Fibroblast of skin of left biceps (primary cell): ENCODE measurements at places on chromosomes 2 and 18.

DNA sequence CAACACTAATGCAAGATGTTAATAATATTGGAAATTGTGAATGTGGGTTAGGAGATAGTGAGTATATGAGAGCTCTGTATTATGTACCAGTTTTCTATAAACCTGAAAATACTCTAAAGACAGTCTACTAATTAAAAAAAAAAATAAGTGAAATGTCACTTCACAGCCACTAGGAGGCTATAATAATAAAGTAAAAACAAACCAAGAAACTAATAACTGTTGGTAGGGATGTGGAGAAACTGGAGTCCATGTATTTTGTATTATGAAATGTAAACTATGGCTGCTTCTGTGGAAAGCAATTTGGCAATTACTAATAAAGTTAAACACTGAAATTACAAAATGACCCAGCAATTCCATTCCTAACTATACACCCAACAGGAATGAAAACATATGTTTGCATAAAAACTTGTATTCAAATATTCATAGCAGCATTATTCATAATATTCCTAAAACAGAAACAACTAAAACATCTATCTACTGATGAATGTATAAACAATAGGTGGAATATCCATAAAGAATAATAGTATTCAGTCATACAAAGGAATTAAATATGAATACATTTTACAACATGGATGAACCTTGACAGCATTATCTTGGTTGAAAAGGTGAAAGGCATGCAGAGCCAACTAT lies 36.2 kb downstream of the CCDC178 start:
- no peak for DNase-seq

DNA sequence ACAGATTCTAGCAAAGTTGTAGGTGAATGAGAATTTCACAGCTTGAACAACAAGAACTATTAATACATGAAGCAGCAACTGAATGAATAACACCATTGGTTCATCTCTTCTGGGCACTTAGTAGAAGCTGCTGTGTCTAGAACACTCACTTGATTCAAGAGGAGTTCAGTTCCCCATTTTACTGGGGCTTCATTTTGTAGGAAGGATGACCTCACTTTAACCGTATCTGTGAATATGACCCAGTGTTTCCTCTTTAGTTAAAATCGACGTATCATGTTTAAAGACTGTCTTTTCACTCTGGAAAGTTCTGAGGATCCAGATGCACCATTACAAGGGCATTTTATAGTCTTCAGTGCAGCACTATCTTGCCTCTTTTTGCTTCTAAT lies 47.8 kb downstream of the LRRTM1 start:
- no peak for DNase-seq

DNA sequence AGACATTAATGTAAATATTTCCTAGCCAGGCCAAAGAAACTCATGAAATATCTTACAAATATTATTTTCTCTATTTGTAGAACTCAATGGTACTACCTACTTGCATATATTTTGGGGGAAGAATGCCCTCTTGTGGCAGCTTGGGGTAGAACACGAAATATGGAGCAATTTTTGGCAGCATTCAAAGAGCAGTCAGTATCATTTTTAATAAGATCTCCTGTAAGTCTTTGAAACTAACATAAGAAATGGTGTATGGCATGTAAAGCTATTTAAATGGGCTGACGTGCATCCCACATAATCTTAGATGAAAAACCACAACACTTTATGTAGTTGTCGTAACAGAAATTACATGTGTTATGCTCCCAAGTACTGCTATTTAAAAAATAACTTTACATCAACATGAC lies 62.3 kb upstream of the CCDC195 start:
- peak; percentile 28 for DNase-seq

DNA sequence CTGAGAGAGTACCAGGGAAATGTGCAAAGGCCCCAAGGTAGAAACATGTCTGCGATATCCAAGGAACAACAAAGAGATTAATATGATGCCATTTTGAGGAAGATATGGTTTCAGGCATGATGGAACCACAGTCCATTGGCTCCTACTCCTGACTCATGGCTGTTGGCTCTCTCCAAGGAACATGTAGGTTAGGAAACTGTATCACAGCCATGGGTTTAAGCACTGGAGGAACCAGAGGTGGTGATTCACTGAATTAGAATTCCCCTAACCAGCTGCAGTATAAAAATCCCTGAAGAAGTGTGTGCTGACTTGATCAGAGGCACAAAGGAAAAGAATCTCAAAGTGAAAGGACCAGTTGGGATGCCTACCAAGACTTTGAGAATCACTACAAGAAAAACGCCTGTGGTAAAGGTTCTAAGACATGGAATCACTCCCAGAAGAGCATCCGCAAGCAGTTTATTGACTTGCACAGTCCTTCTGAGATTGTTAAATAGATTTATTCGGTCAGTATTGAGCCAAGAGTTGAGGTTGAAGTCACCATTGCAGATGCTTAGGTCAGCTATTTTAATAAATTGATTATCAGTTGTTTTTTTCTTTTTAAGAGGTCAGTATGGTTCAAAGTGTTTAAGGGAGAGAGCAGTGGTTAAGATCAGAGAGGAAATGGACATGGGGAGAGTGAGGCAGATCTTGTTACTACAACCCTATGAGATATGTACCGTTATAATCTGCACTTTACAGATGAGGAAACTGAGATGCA lies 110.7 kb upstream of the OTX1 start:
- DNase-seq: peak; percentile 51

DNA sequence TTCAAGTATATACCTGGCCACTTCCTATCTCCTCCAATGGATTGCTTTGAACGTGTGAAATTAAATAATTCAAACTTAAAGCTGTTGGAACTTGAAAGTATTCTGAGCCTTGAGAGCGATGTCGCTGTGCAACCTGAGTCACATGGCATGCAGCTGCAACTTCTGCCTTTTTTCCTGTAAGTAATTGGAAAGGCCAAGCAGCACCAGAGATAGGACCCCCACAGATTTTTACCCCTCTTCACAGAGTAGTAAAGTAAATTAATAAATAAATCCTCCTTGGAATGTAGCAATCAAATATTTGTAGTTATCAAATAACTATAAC lies 3.2 kb upstream of the RNF149 start:
- DNase-seq: no peak

- DNase-seq: no peak
Observed at GRCh38 chr2:15764683-15765011, 173.0 kb downstream of the DDX1 start.

DNA sequence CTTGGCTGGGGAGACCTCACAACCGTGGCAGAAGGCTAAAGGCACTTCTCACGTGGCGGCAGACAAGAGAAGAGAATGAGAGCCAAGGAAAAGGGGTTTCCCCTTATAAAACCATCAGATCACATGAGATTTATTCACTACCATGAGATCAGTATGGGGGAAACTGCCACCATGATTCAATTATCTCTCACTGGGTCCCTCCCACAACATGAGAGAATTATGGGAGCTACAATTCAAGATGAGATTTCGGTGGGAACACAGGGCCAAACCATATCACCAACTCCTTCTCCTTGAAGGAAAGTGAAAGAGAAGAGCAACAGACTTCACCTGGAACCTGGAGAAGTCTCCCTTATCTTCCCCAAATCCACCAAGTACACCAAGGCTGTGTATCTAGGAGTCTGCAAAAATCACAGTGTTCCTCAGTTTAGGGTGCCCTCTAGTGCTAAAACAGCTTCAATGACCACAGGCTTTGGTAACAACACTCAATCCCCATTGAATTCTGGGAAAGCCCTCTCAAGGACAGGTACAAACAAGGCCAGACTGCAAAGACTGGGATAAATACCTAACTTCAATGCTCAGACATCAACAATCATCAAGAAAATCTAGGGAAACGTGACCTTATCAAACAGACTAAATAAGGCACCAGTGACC lies 148.8 kb upstream of the SRD5A2 start:
- DNase-seq: no peak

GRCh38 chr2:222641336-222641735 lies 14.6 kb downstream of the FARSB start:
- DNase-seq: no peak

GRCh38 chr18:27665264-27665799 lies 480.2 kb upstream of the CHST9 start:
- no peak for DNase-seq

GRCh38 chr2:127175041-127175721 lies 44.9 kb downstream of the CYP27C1 start:
- DNase-seq: no peak

GRCh38 chr18:54210463-54210862 lies 14.0 kb downstream of the MBD2 start:
- no peak for DNase-seq

- DNase-seq: no peak
Observed at GRCh38 chr2:19753818-19754217, 148.0 kb downstream of the TTC32 start.

DNA sequence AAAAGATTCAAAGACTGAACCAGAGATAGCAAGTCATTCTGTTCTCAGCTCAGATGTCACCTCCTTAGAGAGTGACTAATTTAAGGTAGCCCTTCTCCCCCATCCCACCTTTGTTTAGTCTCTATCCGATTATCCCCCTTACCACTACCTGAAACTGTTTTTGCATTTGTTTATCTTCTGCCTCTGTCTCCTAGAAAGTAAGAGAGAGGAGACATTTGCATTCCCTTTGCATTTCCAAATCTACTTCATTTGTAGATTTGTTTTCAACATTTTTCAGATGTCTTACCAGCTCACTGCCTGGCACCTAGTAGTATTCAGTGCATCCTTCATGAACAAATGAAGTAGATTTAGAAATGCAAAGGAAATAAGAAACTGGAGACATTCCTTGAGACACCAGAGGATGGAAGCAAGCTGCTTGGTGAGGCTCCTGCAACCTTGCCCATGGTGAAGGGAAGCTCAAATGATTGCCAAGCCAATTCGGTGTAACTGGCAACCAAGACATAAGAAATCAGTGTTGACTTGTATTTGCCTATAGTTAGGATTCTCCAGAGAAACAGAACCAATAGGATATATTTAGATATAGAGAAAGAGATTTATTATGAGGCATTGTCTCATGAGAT lies 385.7 kb downstream of the STK39 start:
- DNase-seq: no peak

DNA sequence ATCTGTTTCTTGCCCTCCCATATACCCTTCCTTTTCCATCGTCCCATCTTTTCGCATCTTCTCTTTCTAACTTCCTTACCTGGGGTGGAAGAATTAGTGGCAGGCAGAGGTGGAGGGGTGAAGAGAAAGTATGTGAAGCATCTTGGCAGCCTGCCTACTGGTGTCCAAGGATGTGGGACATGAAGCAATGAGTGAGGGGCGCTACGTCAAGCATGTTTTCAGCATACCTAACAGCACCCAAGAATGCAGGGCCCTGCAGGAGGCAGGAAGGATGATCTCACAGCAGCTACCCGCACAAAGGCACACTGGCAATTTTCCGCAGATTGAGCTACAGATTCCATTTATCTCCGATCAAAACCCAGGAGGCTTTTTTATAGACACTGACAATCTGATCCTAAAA lies 42.2 kb downstream of the METTL4 start:
- DNase-seq: no peak

- DNase-seq: peak; percentile 97
Observed at GRCh38 chr2:157173740-157174184, 83.7 kb upstream of the GALNT5 start.

- DNase-seq: peak; percentile 72
Observed at GRCh38 chr2:150125708-150126107, 361.8 kb downstream of the RND3 start.

- DNase-seq: no peak
Observed at GRCh38 chr2:12711339-12711738, 5.4 kb upstream of the TRIB2 start.

DNA sequence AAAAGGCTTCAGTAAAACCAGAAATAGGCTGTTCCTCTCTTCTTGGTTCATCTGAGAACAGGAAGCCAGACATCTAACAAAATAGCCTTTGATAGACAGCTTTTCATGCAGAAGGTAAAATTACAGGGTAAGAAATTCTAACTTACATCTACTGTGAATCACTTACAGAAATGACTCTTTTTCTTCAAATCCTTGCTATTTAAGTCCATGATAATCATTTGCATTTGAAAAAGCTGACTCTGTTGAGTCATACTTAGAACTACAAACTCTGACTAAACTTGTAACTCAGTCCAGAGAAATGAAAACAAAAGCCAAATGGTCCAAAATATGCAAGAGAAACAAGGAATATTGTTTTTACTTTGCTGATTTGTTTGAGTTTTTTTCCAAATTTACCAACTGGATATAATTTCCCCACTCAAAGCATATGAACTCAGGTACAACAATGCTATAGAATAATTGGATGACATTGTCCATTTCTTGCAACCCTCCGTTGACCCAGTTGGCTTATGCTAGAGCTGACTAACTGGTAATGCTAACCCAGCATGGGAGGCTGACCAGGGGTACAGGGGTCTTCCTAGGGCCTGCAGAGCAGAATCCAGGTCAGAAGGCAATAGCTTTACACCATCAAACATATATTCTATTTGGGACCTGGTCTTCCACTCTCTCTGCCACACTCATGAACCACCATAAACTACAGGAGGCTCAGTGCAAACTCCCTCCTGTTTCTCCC lies 18.8 kb upstream of the MREG start:
- DNase-seq: peak; percentile 47

DNA sequence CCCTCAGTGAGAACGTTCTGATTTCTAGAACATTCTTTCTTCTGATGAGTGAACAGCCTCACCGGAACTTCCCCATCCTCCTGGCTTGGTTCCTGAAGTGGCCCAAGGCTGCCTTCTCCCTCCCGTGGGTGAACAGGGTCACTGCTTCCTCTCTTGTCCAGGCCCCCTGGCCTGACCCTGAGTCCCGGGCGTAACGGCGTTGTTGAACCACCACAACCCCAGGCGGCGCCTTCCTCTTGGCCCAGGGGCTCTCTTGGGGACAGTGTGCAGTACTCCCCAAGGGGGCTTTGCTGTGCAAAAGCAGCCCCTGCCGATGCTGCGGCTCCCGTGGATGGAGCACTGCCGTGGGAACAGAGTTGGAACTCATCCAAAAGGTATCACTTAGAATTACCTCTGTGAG lies 147.2 kb downstream of the TSN start:
- no peak for DNase-seq

GRCh38 chr2:102258025-102258385 lies 53.4 kb upstream of the IL1RL1 start:
- DNase-seq: no peak

DNA sequence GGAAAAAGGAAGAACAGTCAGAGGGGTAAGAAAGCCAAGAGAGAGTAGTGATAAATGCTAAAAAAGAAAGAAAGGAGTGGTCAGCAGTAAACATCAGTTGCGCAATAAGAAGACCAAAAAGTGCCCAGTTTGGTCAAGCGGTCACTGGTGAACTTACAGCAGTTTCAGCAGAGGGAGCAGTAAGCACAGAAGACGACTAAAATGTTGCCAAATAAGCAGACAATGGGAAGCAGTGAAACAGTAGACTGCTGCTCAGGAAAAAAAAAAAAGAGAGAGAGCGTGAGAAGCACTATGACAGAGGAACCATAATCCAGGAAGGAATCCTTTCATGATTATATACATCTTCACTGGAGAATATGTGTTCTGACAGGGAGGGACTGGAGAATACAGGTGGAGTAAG lies 45.8 kb downstream of the DNAJC10 start:
- DNase-seq: no peak

GRCh38 chr2:30104307-30104706 lies 42.5 kb upstream of the YPEL5 start:
- DNase-seq: no peak

GRCh38 chr18:23867006-23867405 lies 147.5 kb upstream of the TTC39C start:
- no peak for DNase-seq

GRCh38 chr2:201413143-201413542 lies 38.1 kb downstream of the TRAK2 start:
- DNase-seq: no peak

- no peak for DNase-seq
Observed at GRCh38 chr2:212488611-212489010, 50.0 kb downstream of the ERBB4 start.

GRCh38 chr2:138846216-138846821 lies 66.1 kb upstream of the NXPH2 start:
- peak; percentile 2 for DNase-seq

- DNase-seq: peak; percentile 28
Observed at GRCh38 chr18:35045121-35045520, 3.9 kb downstream of the MAPRE2 start.
